Natural killer cell treated with Interleukin-12 subunit alpha and Interleukin-12 subunit beta and Interleukin-15 and Interleukin-18, amount 100 ng/mL, for 72 hours (primary cell): ENCODE measurements at places on chromosomes 5 and 9.

DNA sequence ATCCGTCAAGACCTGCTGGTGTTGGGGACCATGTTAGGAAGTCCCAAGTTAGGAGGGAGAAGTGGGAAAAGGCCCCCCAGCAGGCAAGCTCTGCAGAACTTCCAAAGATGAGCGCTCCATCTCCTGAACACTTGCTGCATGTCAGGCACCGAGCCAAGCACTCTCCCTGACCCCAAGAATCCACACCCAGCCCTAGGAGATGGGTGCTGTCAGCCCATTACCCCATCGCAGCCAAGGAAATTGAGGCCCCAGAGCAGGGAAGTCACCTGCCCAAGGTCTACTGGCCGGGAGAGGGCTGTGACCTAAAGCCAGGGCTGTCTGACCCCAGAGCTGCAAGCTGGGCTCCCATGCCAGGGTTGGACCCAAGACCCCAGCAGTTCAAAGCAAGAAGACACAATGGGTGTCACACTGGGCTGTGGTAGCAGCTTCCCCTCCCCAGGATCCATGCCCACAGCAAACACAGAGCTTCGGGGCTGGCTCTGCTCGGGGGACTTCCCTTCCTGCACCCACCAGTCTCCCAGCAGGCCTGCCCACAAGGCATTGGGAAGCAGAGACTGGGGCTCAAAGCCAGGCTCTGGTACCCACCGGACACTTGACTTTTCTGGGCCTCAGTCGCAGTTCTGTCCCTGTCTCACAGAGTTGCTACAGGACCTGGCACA, 13.5 kb downstream of the EEIG1 start:
- H3K27me3 ChIP-seq = no peaks in the 10 kb centered on the region
- H3K36me3 ChIP-seq = no peaks in the 10 kb centered on the region
- H3K27ac ChIP-seq = no peak overlapping the region
- no peak overlapping the region for H3K4me3 ChIP-seq
- H3K4me1 ChIP-seq = peaks cover 27% of the 10 kb centered on the region

DNA sequence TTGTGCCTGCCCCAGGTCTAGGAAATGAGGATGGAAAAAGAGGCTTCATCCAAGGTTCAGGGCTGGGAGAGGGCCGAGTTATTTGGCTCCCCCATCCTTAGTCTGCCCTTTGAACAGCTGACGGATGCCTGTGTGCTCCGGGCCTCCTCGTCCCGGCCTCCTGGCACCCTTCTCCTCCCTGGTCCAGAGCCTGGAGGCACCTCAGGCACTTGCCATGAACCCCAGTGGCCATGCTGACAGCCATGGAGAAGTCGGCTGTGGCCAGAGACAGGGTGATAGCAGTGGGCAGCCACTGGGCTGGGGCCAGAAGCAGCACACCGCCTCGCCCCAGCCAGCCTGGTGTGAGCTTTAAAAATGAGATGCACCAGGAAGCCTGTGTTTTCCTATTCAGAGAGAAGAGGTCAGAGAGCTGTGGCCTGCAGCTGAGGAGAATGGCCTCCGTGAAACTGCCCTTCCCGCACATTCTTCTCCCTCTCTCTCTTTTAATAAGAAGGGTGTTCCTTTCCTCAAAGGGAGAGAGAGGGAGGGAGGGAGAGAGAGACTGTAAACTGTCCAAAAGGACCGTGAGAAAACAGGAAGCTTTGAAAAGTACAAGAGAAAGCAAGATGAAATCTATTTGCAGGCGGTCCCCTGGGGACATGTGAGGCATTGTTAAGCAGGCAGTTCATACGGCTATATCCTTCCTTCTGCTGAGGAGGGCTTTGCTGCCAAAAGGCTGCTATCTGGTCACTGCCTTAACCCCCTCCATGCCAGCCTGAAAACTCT, 55.3 kb downstream of the ZNF366 start:
- H3K4me3 ChIP-seq = no peak overlapping the region
- peaks cover 5% of the 10 kb centered on the region for H3K27me3 ChIP-seq
- no peak overlapping the region for H3K27ac ChIP-seq
- no peaks in the 10 kb centered on the region for H3K36me3 ChIP-seq

DNA sequence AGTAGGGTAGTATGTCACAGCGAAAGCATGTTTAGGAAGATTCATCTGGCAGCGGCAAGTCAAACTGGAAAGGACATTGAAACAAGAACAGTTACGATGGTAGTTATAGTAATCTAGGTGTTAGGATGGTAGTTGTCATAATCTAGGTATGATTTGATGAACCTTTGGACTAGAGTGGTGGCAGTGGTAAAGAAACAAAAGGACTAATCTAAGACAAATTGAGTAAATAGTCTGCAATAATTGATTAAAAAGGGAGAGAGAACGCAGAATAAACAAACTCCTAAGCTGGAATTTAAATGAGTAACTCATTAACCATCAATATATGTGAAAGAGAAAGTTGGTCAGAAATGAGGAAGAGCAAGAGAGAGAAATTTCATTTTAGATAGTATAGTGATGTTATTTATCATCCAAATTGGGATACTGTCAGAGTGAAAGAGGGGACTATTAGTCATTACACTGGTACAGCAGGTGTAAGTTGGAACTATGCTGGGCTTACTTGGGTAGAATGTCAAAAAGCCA, 56.8 kb downstream of the MTREX start:
- peaks cover 18% of the 10 kb centered on the region for H3K36me3 ChIP-seq
- no peaks in the 10 kb centered on the region for H3K27me3 ChIP-seq
- H3K4me3 ChIP-seq = no peak overlapping the region
- H3K27ac ChIP-seq = no peak overlapping the region
- DNase-seq = no peak
- H3K4me1 ChIP-seq = peaks cover 4% of the 10 kb centered on the region

GRCh38 chr5:147485046-147485445, 24.8 kb downstream of the DPYSL3 start:
- no peak overlapping the region for H3K27ac ChIP-seq
- no peaks in the 10 kb centered on the region for H3K4me1 ChIP-seq
- no peaks in the 10 kb centered on the region for H3K36me3 ChIP-seq
- no peak for DNase-seq
- H3K27me3 ChIP-seq = peaks cover 31% of the 10 kb centered on the region

GRCh38 chr5:127812570-127812969, 109.4 kb downstream of the CCDC192 start:
- no peak overlapping the region for H3K27ac ChIP-seq
- peaks cover 13% of the 10 kb centered on the region for H3K27me3 ChIP-seq
- H3K4me1 ChIP-seq = no peaks in the 10 kb centered on the region
- DNase-seq = no peak
- no peaks in the 10 kb centered on the region for H3K36me3 ChIP-seq

DNA sequence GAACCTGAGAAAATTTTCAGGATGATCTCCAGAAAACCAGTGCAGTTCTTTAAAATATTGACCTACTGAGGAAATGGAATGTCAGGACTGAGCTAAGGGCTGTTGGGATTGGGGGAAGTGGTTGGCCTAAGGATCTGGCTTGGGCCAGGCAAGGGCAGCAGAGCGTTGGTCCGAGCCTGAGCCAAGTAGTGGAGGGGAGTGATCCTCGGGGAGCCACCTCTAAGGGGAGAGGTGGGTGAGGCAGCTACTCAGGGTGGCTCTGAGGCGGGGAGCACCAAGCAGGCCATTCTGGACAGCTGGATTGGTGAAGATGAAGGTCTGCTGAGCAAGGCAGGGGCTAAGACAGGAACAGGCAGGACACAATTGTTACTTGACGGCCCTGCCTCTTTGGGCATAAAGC, 11.5 kb downstream of the CAMK4 start:
- DNase-seq = no peak
- H3K4me3 ChIP-seq = no peak overlapping the region

DNA sequence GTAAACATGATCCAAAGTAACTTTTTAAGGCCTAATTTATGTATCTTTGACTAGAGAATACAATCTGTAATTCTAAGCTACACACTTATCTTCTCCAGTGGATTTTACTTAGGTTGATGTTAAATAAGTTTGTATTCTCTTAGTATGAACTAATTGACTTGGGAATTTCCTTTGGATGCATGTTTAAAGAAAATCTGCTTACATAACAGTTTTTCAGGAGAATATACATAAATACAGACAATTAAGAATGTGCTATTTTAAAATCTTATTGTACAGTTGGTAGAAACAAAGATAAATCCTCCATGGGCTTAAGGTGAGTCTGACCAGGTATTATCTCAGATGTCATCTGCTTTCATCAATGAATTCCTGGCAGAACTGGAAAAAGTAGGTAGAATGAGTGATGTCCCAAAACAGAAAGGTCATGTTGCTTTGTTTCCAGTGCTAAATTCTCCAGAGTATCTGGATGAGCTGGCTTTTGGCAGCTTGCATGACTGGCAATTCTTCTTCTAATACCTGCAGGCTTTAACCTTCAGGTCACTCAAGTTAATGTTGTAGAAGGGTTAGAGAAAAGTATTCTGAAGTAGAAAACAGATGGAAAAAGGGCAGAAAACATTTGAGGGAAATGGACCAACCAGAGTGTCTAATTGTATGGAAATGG, 150.6 kb downstream of the MACIR start:
- H3K4me1 ChIP-seq = no peaks in the 10 kb centered on the region
- no peak overlapping the region for H3K4me3 ChIP-seq
- peaks cover 10% of the 10 kb centered on the region for H3K27me3 ChIP-seq
- no peak overlapping the region for H3K27ac ChIP-seq

- no peak for DNase-seq
- H3K27ac ChIP-seq = no peak overlapping the region
- H3K36me3 ChIP-seq = peaks cover 8% of the 10 kb centered on the region
- no peak overlapping the region for H3K4me3 ChIP-seq
- no peaks in the 10 kb centered on the region for H3K27me3 ChIP-seq
These were observed 23.1 kb downstream of the ZNF618 start for GRCh38 chr9:113899205-113899604.

GRCh38 chr5:31235381-31235780, 41.9 kb downstream of the CDH6 start:
- H3K27me3 ChIP-seq = no peaks in the 10 kb centered on the region
- H3K27ac ChIP-seq = no peak overlapping the region
- DNase-seq = no peak
- no peaks in the 10 kb centered on the region for H3K4me1 ChIP-seq

DNA sequence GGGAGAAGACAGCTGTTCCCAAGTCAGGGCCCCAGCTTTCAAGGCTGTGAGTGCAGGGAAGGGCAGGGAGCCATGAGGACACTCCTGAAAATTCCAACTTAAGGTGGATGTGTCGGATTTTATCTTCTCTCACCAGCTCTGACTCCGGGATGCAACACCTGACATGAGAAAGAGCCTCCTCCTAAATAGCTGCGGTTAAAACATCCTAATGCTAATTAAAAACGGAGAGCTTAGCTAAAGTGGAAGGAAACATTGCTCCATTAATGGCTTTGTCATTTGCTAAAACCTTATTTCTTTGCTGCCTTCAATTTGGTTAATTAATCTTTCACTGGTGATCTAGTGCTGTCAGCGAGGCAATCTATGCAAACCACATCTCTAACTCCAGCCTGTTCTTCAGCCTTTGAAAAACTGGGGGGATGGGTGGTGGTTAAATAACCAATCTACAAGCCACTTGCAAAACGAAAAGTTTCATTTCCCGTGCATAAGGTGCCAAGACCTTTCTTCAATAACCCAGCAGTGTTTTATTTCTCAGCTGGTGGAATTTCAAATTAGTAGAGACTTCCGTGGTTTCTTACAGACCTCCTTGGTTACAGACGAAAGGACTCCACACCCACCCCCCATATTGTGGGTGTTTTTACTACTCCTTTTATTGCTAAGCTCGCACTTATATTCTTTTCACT, 379.6 kb downstream of the MLLT3 start:
- H3K4me3 ChIP-seq = peak overlapping the region; percentile 78
- DNase-seq = peak; percentile 69
- peaks cover 48% of the 10 kb centered on the region for H3K4me1 ChIP-seq
- H3K36me3 ChIP-seq = no peaks in the 10 kb centered on the region

GRCh38 chr9:135108831-135109510, 21.5 kb downstream of the OLFM1 start:
- H3K4me1 ChIP-seq = peaks cover 6% of the 10 kb centered on the region
- H3K36me3 ChIP-seq = no peaks in the 10 kb centered on the region
- no peak overlapping the region for H3K27ac ChIP-seq
- no peak for DNase-seq
- H3K4me3 ChIP-seq = peak overlapping the region; percentile 27

GRCh38 chr5:78058625-78059024, 235.9 kb downstream of the AP3B1 start:
- no peaks in the 10 kb centered on the region for H3K36me3 ChIP-seq
- no peak overlapping the region for H3K27ac ChIP-seq
- peaks cover 18% of the 10 kb centered on the region for H3K4me1 ChIP-seq
- no peak overlapping the region for H3K4me3 ChIP-seq

DNA sequence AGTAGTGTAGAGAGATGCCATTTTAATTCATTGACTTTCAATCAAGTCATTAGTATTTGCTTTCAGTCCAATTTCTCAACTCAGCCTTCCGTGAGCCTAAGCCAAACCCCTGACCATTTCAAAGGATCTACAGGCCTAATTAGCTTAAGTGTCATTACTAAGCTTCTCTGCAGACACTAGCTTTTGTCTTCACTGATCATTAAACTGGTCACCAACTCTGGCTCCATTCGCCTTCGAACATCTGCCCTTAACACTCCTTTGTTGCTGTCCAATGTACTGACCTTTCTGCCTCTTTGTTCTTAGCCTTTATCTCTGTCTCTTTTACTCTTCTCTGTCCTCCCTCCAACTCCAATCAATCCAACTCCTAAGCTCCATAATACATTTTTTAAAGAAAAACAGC, 299.3 kb downstream of the DIRAS2 start:
- H3K27ac ChIP-seq = no peak overlapping the region
- no peaks in the 10 kb centered on the region for H3K36me3 ChIP-seq
- H3K4me1 ChIP-seq = no peaks in the 10 kb centered on the region
- peaks cover 49% of the 10 kb centered on the region for H3K27me3 ChIP-seq
- no peak for DNase-seq
- no peak overlapping the region for H3K4me3 ChIP-seq

- no peak for DNase-seq
- no peaks in the 10 kb centered on the region for H3K4me1 ChIP-seq
These were observed 325.4 kb downstream of the TMEM38B start for GRCh38 chr9:106019702-106020101.

GRCh38 chr5:150609843-150610584, 30.4 kb upstream of the SYNPO start:
- no peaks in the 10 kb centered on the region for H3K4me1 ChIP-seq
- H3K4me3 ChIP-seq = no peak overlapping the region
- peaks cover 4% of the 10 kb centered on the region for H3K27me3 ChIP-seq

GRCh38 chr5:32274548-32275395, 38.0 kb downstream of the MTMR12 start:
- no peaks in the 10 kb centered on the region for H3K27me3 ChIP-seq
- peaks cover 29% of the 10 kb centered on the region for H3K4me1 ChIP-seq
- peaks cover 10% of the 10 kb centered on the region for H3K36me3 ChIP-seq
- H3K27ac ChIP-seq = no peak overlapping the region
- no peak overlapping the region for H3K4me3 ChIP-seq

GRCh38 chr5:8184455-8185063, 315.6 kb downstream of the MTRR start:
- H3K4me1 ChIP-seq = no peaks in the 10 kb centered on the region
- no peak for DNase-seq
- H3K36me3 ChIP-seq = no peaks in the 10 kb centered on the region
- H3K27ac ChIP-seq = no peak overlapping the region

DNA sequence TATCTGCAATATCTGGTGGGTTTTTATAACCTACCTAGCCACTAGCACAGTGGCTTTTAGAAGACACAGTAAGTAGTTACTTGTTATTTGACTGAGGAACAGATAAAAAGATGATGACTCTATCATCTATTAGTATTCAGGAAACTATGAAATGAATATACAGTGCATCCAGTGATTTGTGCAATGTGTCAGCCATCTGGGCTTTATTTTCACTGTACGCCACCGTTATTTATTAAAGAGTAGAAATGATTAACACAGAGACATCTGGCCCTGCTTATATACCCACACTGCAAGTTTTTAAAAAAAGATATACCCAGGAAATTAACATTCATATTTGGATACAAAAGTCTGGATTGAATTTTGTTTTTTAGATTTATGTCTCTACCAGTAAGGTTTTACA, 408.4 kb downstream of the PDE4D start:
- H3K27ac ChIP-seq = no peak overlapping the region
- H3K27me3 ChIP-seq = no peaks in the 10 kb centered on the region
- H3K4me3 ChIP-seq = peak overlapping the region; percentile 11
- no peak for DNase-seq
- H3K4me1 ChIP-seq = peaks cover 8% of the 10 kb centered on the region
- no peaks in the 10 kb centered on the region for H3K36me3 ChIP-seq
